ENCODE measurements at places on chromosomes 2 and 18. TPM values are rescaled to one million over a fixed set of nuclear protein-coding genes. Genes with fewer than 3 reads are reported as not detected.

DNA sequence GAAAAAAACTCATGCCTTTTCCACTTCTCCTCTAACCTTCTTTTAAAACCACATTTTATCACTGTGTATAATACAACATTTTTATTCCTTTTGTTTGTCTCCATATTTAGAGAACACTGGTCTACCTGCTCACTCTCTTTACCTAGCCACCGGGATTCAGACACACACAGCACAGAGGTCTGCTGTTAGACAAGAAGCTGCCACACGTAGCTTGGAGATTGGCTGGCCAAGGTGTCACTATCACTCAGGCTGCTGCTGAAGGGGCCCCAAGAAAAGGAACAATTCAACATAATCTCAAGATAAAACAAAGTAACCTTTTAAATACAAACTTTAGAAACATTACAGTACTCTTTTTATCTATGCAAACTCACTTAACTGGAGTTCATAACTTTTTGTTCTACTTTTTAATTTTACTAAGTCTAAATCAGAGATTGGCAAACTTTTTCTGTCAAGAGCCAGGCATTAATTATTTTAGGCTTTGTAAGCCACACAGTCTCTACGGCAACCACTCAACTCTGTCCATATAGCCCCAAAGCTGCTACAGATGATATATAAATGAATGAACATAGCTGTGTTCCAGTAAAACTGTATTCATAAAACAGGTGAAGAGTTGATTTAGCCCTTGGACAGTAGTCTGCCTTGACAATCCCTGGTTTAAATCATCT is 25.8 kb downstream of the FEZ2 start:
- no peak for DNase-seq

- DNase-seq, result no peak
Measured at GRCh38 chr2:212908682-212909435, 242.6 kb downstream of the IKZF2 start.

DNA sequence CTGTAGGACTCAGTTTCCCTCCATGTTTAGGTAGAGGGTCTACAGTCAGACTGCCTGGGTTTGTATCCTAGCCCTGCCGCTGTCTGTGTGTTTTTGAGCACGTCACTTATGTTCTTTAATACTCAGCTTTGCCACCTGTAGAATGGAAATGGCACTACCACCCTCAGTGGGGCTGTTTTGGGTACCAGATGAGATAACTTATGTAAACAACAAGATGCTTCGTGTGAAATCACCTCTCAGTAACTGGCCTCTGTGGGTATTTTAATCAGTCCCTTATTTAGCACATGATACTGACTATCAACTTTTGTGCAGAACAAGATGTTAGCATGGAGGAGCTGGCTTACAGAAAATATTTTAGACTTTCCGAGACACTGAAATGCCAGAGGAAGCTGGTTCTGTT is 296.0 kb downstream of the LRRTM1 start:
- DNase-seq, result no peak

Gene LMAN1
- 146 TPM for total RNA-seq

- no peak for DNase-seq
Measured at GRCh38 chr2:30823452-30823851, 16.2 kb upstream of the CAPN13 start.

- DNase-seq, result no peak
Measured at GRCh38 chr2:219128396-219128795, 32.2 kb downstream of the NHEJ1 start.

Gene HTR2B
- not detected for total RNA-seq

DNA sequence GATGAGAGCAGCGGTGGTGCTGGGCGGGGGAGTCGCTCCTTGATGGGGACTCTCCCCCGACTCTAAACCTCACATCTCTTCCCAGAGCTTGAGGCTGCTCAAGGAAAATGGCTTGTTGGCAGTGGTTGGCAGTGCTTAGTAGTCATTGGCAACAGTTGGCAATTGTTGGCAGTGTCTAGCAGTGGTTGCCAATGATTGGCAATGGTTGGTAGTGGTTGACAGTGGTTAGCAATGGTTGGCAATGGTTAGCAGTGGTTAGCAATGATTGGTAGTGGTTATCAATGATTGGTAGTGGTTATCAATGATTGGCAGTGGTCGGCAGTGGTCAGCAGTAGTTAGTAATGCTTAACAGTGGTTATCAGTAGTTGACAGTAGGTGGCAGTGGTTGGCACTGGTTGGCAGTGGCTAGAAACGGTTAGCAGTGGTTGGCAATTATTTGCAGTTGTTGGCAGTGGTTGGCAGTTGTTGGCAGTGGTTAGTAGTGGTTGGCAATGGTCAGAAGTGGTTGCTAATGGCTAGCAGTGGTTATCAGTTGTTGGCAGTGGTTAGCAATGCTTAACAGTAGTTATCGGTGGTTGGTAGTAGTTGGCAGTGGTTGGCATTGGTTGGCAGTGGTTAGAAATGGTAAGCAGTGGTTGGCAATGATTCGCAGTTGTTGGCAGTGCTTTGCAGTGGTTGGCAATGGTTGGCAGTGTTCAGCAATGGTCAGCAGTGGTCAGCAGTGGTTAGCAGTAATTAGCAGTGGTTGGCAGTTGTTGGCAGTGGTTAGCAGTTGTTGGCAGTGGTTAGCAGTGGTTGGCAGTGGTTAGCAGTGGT is 85.4 kb upstream of the OTOS start:
- no peak for DNase-seq

DNA sequence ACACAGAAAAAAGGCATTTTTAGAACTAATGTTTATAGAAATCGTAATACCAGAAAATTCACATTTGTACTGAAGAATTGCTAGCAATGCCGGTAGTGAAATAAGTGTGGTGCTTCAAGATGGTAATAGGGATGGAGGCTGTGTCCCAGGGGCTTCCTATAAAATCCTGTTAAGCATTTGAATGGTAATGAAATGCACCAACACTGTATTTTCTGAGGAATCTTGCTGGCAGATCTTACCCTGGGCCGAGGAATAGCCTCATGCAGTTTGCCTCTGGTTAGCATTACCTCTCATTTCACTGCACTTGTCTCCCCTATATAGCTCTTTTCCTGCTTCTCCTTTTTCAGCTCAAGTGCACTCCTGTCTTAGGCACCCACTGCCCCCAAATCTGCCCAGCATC is 501.6 kb upstream of the NRP2 start:
- DNase-seq, result no peak

Gene TOGARAM2
- total RNA-seq, result 4.0 TPM

- DNase-seq, result no peak
Measured at GRCh38 chr2:204486805-204487204, 58.5 kb upstream of the PARD3B start.

Gene GPR155
- total RNA-seq, result 1.1 TPM
